ENCODE measurements at places on chromosomes 7 and 10. TPM values are rescaled to one million over a fixed set of nuclear protein-coding genes. Genes with fewer than 3 reads are reported as not detected.

Gene UPK3B
- not detected for total RNA-seq

- ATAC-seq: no peak
Observed at GRCh38 chr10:75726522-75727483, 295.4 kb downstream of the LRMDA start.

- ATAC-seq: peak; percentile 81
Observed at GRCh38 chr7:98225913-98226614, 14.8 kb downstream of the BHLHA15 start.

DNA sequence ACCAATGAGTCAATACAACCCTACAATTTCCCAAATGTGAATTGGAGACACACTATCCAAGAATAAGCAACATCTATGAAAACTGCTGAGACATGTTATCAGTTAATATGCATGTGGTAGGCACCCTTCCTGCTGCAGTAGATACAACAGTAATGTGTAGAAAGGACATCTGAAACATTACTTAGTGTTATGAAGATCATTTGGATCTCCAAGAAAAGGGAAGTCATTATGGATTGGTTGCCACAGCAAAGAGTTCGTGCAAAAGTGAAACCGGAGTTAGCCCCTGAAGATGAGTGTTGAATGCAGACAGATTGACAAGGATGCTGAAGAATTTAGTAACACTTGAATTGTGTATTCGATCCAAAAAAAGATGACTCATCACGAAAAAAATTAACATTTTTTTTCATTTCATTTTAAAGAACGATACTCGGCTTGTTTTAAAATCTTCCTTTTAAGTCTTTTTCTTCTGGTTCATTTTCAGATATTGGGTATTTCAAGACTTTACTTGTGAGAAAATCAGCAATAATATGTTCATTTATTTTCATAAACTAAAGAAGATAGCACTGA lies 322.4 kb upstream of the KLF6 start:
- ATAC-seq: no peak

Data from motor neuron (in vitro differentiated cells).